ENCODE measurements at places on chromosomes 2 and 18.
A peak's percentile ranks its signal among the peaks of the same experiment; 100 is the strongest.

DNA sequence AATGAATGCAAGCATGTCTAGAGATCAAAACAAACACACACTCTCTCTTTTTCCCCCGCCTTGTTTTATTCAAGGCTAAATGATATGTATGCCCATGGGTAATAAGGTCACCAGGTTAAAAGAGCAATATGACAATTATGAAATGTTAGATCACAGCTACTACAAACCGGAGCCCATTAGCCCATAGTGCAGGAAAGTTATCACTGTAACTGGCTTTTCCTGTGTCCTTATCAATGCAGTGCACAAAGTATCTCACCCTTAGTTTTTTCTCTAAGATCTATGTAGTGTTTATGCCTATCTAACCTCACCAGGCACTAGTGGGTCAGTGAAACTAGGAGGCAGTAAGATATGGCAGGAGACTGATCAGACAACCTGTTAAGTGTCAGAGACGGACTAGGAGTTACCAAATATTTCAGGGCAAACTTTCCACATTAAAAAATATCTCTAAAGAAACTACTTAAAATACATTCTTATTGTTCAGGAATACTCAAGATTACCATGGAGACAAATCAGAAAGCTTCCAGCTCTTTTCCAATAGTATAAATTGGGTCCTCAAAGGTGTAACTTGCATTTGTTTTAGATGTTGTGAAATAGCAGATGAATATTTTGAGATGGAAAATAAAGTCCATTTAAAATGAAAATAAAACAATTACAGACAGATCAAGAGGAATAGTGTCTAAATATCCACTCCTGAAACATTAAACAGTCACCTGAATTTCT, 282.2 kb downstream of the EXOC6B start:
- no peak for DNase-seq

- DNase-seq = no peak
Measured at GRCh38 chr18:74797577-74798151, 200.0 kb downstream of the ZNF407 start.

- no peak for DNase-seq
Measured at GRCh38 chr18:74203811-74204210, 55.5 kb downstream of the TIMM21 start.

DNA sequence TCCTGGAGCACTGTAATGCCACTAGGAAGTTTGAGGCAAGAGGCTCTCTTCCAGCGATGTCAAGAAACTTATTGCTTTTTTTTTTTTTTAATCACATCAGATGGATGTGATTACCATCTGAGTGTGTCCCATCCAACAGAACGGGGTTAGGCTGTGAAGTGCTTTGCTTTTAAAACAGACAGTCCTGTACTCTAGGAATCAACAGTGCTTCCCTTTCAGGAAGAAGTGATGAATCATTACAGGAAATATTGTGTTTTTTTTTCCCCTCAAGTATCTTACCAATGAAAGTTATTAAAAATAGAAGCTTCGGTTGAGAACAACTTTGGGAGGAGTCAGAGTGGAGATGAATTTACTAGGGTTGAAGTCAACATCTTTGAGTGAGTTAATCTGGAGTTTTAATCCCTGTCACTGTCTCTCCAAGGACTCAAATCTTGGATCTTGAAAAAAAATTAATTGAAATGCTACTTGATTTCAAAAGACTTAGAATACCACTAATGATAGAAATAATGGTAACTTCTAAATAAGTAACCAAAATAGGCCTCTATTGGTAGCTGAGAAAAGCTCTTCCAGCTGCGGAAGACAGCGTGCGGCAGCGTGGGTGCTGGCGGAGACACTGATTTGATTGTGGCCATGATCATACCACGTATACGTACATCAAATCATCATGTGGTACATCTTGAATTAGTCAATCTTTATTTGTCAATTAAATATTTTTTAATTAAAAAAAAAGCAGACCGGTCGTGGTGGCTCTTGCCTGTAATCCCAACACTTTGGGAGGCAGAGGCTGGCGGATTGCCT, 45.5 kb downstream of the GATA6 start:
- DNase-seq = no peak

- DNase-seq = no peak
Measured at GRCh38 chr2:211423018-211423417, 866.6 kb downstream of the CPS1 start.

- peak; percentile 81 for DNase-seq
Measured at GRCh38 chr2:187547353-187547979, 6.8 kb downstream of the TFPI start.

GRCh38 chr2:16311521-16312440, 353.9 kb downstream of the CYRIA start:
- DNase-seq = no peak

DNA sequence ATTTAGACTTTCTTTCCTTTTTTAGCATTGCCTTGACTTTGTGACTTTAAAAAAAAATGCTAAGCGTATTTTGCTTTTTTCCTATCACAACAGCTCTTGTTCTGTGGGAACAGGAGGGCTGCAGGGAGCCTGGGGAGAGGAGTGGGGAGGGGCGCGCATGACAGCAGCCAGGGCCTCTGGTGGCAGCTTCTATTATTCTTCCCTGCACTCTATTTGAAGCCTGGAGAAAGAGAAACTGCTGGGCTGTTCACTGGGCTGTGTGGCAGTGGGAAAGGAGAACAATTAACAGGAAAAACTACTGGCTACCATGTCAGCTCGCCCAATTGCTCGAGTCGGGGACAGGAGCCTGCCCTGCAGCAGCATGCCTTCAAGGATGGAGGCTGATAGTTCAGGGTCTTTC, 119.0 kb upstream of the ZBTB14 start:
- no peak for DNase-seq
